ENCODE measurements at places on chromosomes 1 and 21. TPM values are rescaled to one million over a fixed set of nuclear protein-coding genes. Genes with fewer than 3 reads are reported as not detected.

Gene CLCA4
- total RNA-seq, result not detected

Gene PCSK9
- total RNA-seq, result 58.6 TPM

Gene TMOD4
- 1.2 TPM for total RNA-seq

Gene RAB25
- 0.27 TPM for total RNA-seq

Gene NCF2
- 0.38 TPM for total RNA-seq

Gene LDLRAD2
- total RNA-seq, result not detected

Gene AADACL4
- not detected for total RNA-seq
